Panc1 (cell line): ENCODE measurements at places on chromosomes 2 and 18.

DNA sequence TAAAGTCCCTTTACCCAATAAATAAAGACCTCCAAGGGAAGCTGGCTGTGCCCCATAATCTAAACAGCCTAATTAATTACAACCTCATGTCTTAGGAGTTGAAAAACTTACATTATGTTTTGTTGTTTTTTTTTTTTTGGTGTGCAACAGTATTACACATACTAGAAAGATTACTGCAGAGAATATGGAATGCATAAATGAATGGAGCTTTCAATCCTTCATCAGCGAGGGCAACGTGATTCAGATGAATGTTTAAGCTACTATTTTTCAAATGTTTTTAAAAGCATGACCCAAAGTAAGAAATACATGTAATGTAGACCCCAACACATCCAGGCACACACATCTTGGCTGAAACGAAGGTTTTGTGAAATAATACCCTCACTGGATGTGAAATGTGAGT lies 167.1 kb upstream of the FN1 start:
- no peak for DNase-seq

DNA sequence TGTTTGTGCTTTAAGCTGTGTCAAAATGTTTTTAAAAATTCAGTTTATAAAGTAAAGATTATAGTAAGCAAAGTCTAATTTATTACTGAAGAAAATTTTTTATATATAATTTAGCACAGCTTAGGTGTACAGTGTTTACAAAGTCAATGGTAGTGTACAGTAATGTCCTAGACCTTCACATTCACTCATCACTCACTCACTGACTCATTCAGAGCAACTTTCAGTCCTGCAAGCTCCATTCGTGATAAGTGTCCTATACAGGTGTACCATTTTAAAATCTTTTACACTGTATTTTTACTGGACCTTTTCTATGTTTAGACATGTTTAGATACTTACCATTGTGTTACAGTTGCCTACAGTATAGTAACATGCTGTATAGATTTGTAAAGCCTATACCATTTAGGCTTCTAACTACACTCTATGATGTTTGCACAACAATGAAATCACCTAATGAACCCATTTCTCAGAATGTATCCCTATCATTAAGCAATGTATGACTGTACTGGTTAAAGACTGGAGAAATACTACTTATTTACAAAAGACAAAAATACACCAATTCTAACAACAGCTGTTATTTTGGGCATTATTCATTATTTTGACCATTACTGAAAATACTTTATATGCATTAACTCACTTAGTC lies 95.1 kb downstream of the STRN start:
- DNase-seq = no peak

- DNase-seq = no peak
Observed at GRCh38 chr2:60581433-60582282, 28.2 kb upstream of the BCL11A start.

- DNase-seq = no peak
Observed at GRCh38 chr2:148282201-148282600, 261.3 kb downstream of the MBD5 start.

DNA sequence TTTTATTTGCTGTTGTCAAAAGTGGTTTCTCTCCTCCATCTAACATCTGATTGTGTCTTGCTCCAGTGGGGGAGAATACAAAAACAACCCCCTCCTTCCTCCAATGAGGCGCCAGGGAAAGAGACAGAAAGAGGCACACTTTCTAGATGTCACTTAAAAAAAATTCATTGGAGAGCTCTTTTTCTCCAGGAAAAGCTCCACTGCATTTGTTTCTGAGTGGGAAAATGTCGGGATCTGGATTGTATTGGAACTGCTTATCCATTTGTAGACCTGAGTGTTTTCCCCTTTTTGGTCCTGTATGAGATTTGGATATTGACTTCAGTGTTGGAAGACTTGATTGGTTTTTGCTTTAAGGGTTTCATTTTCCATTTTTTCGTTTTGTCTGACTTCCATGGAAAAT lies 995 bp downstream of the MBD5 start:
- no peak for DNase-seq

GRCh38 chr18:13616525-13617035 lies 109.8 kb downstream of the FAM210A start:
- DNase-seq = no peak

GRCh38 chr2:85704800-85705679 lies 10.9 kb downstream of the GNLY start:
- DNase-seq = no peak

- DNase-seq = no peak
Observed at GRCh38 chr18:25648716-25649260, 296.8 kb upstream of the ZNF521 start.

GRCh38 chr2:221484761-221485502 lies 87.2 kb downstream of the EPHA4 start:
- DNase-seq = no peak

DNA sequence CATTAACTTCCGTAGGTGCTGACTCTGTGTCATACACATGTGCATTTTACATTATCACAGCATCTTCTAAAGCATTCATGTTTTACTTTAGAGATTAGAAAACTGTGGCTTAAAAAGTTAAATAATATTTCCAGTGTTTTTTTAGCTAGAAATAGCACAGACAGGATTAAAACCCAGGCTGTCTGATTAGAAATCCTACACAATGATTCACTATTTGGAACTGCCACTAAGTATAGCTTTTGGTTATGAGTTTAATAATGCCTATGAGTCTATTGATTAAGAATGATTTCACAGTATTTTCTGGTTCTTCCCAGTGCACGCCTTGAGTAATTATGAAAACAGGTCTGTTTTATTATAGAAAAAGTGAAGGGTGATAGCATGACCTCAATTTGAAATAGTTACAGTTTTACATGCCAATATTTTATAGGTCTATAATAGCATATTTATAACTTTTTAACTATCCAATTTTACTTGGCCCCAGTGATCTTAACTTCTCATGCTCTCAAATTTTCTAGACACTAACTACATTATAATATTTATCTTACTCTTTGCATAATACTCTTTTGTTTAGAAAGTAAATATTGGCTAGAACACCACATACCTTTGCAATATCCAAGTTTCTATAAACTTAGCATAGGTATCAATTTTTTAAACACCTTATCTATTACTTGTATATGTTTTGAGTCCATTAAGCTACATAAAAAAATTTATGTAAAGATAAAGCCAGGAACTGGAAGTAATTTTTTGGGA lies 313.2 kb downstream of the RND3 start:
- no peak for DNase-seq
